Stimulated activated CD4-positive, alpha-beta T cell treated with anti-CD3 and anti-CD28 coated beads, Interleukin-4, amount 100 ng/mL, for 24 hours (primary cell): ENCODE measurements at places on chromosomes 6 and 20.
A peak's percentile ranks its signal among the peaks of the same experiment; 100 is the strongest.

- no peak for DNase-seq
These were observed 563.3 kb downstream of the DOK5 start for GRCh38 chr20:55038684-55039083.

DNA sequence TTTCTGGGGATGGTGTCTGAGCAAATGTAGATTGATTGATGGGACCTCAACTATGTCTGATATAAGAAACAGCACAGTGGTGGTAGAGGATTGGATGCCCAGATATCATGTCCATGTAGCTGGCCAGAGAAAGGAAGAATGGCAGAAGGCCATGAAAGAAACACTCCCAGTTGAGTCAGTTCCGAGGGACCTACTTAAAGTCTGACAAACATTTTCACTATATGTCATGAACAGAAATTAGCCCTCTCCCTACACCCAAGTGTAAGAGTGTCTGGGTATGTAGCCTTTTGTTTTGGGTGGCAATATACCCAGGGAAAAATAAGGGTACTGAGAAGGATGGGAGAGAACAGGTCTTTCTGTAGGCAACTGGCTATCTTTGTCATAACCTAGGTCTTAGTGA, 434.2 kb downstream of the BCKDHB start:
- no peak for DNase-seq

- DNase-seq = no peak
These were observed 30.6 kb downstream of the ELMO2 start for GRCh38 chr20:46375771-46376170.

- no peak for DNase-seq
These were observed 292.6 kb upstream of the PTCHD4 start for GRCh38 chr6:48403587-48403986.

GRCh38 chr6:26195376-26195923, 108.2 kb downstream of the HFE start:
- peak; percentile 84 for DNase-seq

DNA sequence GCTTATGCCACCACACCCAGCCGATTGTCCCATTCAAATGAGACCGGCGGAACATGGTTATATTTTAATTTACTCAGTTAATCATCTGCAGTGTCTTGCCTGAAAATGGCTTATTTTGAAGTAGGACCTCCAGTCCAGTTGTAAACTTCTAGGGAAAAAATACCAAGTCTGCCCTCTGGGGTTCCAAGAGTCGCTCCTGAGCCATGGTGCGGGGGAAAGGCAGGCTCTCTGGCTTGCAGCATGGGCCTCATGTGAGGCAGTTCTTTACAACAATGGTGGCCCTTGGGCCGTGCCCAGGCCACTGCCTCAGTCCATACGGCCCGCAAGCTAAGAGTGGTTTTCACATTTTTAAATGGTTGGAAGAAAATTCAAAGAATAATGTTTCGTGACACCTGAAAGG, 62.7 kb upstream of the XRN2 start:
- no peak for DNase-seq

- DNase-seq = no peak
These were observed 140.8 kb downstream of the ZFAND3 start for GRCh38 chr6:37960139-37960935.

GRCh38 chr20:23995905-23996666, 7.5 kb upstream of the GGTLC1 start:
- DNase-seq = peak; percentile 68

DNA sequence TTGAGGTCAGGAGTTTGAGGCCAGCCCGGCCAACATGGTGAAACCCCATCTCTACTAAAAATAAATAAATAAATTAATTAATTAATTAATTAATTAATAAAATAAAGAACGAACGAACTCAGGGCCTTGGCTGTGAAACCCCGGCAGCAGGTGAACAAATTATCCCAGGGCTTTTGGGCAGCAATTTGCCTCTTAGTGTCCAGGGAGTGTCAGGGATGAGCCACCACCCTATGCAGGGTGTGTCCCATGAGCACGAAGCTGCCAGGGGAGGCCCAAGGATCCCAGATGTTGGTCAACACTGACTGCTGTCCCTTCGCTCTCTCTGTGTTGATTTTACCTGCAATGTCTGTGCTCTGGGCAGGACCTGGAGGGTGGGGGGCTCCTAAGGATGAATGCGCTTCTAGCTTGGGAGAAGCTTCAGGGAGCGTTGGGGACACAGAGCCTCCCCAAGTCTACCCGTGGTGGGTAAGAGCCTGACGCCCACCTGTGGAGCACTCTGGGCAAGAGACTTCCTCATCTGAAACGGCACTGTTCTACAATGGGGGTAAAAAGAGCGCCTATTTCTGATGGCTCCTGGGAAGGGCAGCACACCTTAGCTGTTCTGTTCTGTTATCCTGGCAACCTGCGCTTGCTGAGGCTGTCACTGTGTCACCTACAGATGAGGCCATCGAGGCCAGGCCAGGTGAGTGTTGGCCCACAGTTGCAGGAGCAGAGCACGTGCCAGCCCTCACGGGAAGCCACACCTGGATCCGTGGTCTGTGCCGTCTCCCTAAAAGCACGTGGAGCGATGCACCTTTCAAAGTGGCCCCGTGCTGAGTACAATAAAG, 125.5 kb upstream of the CDH4 start:
- DNase-seq = no peak

DNA sequence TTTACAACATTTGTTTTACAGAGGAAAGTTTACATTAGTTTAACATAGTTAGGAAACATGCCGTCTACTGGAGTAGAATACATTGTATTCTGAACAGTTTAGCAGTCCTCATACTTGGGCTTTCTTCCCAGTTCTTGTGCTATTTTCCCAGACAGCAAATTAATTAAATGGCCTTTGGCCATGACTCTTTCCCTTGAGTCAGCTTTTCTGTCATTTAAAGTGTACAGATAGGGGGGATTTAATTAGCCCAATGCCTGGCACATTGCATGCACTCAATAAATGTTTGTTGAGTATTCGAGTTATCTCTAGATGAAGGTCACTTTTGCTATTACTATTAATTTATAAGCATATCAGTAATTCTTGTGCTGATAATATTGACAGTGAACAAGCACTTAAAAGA, 1.6 kb downstream of the TMEM244 start:
- no peak for DNase-seq

- DNase-seq = peak; percentile 58
These were observed 113.7 kb upstream of the DTNBP1 start for GRCh38 chr6:15776458-15776980.

- DNase-seq = no peak
These were observed 286.7 kb upstream of the SPTLC3 start for GRCh38 chr20:12722091-12722490.
